Activated gamma-delta T cell treated with anti-CD3 and anti-CD28 coated beads, Interleukin-2, amount 50 U/mL, for 16 hours (primary cell): ENCODE measurements at places on chromosomes 6 and 20.

GRCh38 chr6:79612918-79613317 is 18.2 kb upstream of the SH3BGRL2 start:
- DNase-seq: no peak

DNA sequence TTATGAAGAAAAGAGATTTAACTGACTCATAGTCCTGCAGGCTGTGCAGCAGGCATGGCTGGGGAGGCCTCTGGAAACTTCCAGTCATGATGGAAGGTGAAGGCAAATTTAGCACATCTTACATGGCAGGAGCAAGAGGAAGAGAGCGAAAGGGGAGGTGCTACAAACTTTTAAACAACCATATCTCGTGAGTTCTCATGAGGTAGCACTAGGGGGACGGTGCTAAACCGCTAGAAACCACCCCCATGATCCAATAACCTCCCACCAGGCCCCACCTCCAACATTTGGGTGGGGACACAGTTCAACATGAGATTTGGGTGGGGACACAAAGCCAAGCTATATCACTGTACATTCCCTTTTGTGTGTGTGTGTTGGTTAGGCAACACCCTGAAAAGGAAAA is 209.9 kb downstream of the TMEM242 start:
- DNase-seq: no peak

DNA sequence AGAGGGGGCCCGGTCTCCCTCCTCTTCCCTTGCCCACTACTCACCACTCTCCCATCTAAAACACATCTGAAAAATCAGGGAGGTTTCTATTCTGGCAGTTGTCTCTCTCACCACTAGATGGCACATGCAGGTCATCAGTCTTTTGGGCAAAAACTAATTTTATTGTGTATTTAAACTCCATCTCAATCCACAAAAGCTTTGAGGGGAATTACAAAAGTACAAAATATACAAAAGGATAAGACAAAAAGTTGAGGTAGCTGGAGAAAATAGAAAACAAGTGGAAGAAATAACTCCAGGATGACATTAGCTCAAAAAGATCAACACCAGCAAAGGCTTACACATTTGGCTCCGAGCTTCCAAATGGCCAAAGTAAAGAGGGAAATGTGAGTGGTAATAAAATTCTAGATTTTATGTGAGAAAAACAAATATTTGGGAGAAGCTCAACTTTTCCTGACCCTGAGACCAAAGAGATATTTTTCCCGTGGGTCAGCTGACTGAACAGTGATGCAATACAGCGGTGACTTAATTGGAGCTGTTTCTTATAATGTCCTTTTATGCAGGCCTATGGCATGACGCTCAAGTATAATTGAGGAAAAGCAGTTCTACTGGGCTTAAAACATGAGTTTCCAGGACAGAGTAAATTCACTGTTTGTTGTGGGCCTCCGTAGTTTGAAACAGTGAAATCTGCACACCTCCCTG is 79.8 kb upstream of the CHD6 start:
- DNase-seq: no peak

GRCh38 chr20:35311409-35311808 is 19.2 kb upstream of the FAM83C start:
- DNase-seq: no peak

GRCh38 chr6:78025502-78025901 is 372.7 kb downstream of the MEI4 start:
- DNase-seq: no peak

DNA sequence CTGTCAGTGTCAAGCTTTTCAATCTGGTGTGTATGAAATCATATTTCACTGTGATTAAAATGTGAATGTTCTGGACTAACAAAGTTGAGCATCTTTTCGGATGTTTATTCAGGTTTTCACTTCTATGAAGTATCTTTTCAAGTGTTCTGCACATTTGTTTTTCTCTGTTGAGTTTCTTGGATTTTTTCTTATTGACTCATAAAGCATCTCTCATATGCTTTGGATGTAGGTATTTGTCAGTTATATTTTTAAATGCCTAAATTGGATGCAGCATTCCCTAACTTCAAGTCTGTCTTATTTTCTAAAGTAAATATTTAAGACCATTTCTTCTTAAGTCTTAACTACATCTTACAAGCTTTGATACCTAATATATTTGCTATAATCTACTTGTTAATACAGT is 398.0 kb downstream of the PLCB1 start:
- no peak for DNase-seq

DNA sequence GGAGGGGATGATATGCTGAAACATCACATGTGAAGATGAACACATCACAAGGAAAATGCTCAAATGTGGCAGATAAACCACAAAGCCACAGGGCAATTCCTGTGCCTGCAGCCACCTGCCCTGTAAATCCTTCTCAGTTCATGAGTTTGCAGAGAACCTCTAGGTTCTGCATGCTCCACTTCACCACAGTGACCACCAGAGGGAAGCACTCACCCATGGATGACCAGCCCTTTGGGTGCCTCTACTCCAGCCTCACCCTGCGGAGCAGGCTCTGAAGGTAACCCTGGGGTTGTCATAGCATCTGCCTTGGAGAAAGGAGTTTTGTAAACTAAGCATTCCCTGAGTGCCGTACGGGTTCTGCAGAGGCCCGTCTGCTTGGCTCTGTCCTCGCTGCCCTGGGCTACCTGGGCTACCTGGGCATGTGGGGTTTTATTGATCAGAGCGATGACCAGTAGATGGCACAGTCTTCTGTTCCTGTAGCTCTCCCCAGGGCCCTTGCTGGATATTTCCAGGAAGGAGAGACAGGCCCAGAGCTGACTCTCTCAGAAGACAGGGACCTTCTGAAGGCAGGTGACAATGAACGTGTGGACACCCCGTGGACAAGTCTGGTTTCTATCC is 31.7 kb upstream of the CST1 start:
- no peak for DNase-seq

- no peak for DNase-seq
These were observed 54.2 kb upstream of the MAFB start for GRCh38 chr20:40743141-40743775.

DNA sequence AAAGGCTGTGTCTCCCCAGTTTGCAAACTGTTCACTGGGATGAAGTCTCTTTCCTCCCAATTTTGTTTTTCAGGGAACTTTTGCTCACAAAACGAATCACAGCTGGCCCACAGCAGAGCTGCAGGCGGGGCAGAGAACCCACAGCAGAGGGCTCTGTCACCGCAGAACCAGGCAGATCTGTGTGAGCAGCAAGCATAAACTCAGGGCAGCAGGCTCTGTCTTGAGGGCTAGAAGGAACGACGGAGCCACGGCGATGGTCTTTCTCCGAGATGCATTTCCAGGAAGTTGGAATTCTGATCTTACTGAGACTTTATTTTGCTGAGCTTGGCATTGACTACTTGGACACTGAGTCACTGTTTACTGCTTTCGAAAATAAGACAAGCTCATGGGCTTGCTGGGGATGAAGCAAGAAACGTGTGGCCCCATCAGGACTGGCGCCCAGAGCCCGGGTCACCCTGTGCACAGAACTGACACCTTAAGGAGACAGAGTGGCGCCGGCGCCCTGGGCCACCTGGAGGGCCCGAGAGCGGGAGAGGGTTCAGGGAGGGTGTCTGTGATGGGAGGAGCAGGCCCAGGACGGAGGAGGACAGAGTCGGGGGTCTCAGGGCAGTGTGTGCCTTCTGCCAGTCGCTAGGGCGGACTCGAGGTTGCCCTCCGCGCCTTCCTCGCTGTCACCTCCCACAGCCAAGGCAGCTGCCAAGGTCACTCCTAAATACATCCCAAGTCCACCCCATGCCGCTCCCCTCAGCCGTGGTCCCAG is 106.3 kb upstream of the NXT1 start:
- DNase-seq: no peak

DNA sequence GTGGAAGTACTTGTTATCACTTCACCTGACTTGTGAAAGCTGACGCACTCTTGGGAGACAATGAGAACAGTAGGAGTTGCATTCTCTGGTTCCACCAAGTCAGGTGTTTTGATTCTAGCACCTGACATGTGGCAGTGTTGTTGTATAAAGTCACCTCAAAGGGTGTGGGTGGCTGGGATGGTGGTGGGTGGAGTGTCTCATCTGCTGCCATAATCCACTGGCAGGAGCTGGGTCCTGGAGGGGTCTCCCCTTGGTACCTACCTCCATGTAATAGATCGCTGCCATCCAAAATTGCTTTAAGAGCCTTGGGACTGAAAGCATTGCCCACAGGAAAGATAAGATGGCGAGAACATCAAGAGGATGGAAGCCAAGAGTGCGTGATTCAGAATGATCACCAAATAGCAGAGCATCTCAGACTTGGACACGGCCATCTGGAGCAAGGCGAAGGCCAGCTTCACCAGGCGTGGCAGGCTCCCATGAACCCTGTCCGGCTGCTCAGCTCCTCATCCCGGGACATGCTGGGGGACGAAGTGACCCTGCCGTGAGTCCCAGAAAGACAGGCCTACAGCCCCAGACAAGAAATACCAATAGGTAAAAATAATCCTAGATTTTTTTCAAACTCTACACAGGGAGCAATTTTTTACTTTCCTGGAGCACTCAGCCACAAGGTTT is 56.6 kb downstream of the NPEPL1 start:
- DNase-seq: no peak

DNA sequence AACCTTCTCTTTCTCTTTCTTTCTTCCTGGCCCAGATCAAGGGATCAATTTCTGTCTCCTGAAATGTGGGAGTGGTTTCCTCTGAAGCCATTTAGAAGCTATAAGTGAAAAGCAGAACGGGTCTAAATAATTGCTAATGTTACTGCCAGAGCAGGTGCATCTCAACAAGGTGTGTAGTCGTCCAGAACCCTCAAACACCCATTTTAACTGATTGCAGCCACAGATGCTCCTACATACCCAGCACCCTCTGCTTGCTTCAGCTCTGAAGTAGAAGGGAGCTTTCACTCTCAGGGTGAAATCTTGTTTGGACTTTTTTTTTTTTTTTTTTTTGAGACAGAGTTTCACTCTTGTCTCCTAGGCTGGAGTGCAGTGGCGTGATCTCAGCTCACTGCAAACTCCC is 592.1 kb upstream of the ARID1B start:
- DNase-seq: no peak

- DNase-seq: no peak
These were observed 43.4 kb downstream of the LRFN2 start for GRCh38 chr6:40543776-40544175.

GRCh38 chr6:53263917-53264316 is 84.8 kb downstream of the ELOVL5 start:
- no peak for DNase-seq

DNA sequence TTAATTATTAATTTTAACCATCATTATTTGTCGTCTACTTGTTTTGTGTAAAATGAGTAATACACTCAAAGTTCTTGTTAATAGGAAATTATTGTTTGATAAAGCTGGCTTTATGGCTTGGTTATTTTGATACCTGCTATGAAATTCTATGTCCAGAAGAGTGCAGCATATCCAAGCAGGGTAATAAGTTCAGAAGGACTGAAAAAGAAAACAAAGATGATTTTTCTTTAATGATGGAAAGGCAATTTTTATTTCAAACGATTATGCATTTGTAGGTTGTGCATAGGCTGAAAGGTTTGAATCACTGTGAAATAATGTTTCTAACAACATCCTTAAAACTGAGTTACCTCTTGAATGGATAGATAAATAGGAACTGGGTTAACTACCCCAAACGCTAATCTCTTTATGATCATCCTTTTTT is 1.4 kb upstream of the MAN1A1 start:
- DNase-seq: no peak

GRCh38 chr6:159969921-159970320 is 1.0 kb downstream of the IGF2R start:
- no peak for DNase-seq
